Activated CD8-positive, alpha-beta T cell treated with anti-CD3 and anti-CD28 coated beads, Interleukin-2, amount 10 ng/mL, durations not matched to agents 7 days and 5 days (primary cell): ENCODE measurements at places on chromosomes 7 and 10. TPM values are rescaled to one million over a fixed set of nuclear protein-coding genes. Genes with fewer than 3 reads are reported as not detected.

Gene RSPH10B
- 0.18 TPM for total RNA-seq

Gene IRF5
- 7.4 TPM for total RNA-seq

Gene FRAT1
- 4.4 TPM for total RNA-seq

Gene LRRC61
- 21.4 TPM for total RNA-seq

Gene LDB3
- 0.05 TPM for total RNA-seq
